ENCODE measurements at places on chromosomes 7 and 10.

GRCh38 chr10:123970207-123970926, 78.8 kb upstream of the CPXM2 start:
- DNase-seq, result no peak

DNA sequence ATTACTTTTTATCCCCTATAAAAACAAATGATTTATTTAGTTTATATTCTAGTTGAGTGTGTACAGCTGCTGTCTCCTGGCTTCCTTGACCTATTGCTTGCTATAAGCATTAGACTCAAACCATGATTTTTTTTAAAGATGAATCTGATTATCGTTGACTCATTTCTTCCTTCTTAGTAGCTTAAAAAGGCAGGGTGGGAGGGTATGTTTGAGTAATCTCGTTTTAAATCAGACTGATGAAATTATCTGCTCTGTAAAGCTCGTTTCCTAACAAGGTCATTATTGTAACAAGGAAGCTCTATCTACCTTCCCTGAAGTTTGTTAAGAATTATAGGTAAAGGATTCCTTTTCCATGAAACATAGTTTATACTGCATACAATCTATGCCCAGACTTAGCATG, 276.3 kb upstream of the KCND2 start:
- DNase-seq, result no peak

GRCh38 chr10:4141471-4141870, 356.5 kb upstream of the KLF6 start:
- DNase-seq, result no peak

- DNase-seq, result no peak
These were observed 148.0 kb downstream of the LRRN3 start for GRCh38 chr7:111238886-111239285.
